ENCODE measurements at places on chromosomes 13 and 19.

- no peak for ATAC-seq
Measured at GRCh38 chr13:112510002-112510780, 77.8 kb downstream of the TUBGCP3 start.

GRCh38 chr13:89310943-89311672 lies 1639.9 kb downstream of the SLITRK5 start:
- no peak for ATAC-seq

- ATAC-seq = no peak
Measured at GRCh38 chr13:96540670-96541069, 450.8 kb downstream of the HS6ST3 start.

GRCh38 chr13:106373304-106373988 lies 162.0 kb downstream of the EFNB2 start:
- ATAC-seq = no peak

- ATAC-seq = no peak
Measured at GRCh38 chr13:79528759-79529191, 47.8 kb downstream of the NDFIP2 start.

- ATAC-seq = peak; percentile 96
Measured at GRCh38 chr19:57814505-57815246, at the start of gene ZNF552. Gene ZNF552, minus strand, starts transcription at chr19:57814913. Its CDS starts 170 bp downstream, at chr19:57814743.

- ATAC-seq = peak; percentile 99
Measured at GRCh38 chr13:100392709-100393630, 195.6 kb downstream of the GGACT start.

DNA sequence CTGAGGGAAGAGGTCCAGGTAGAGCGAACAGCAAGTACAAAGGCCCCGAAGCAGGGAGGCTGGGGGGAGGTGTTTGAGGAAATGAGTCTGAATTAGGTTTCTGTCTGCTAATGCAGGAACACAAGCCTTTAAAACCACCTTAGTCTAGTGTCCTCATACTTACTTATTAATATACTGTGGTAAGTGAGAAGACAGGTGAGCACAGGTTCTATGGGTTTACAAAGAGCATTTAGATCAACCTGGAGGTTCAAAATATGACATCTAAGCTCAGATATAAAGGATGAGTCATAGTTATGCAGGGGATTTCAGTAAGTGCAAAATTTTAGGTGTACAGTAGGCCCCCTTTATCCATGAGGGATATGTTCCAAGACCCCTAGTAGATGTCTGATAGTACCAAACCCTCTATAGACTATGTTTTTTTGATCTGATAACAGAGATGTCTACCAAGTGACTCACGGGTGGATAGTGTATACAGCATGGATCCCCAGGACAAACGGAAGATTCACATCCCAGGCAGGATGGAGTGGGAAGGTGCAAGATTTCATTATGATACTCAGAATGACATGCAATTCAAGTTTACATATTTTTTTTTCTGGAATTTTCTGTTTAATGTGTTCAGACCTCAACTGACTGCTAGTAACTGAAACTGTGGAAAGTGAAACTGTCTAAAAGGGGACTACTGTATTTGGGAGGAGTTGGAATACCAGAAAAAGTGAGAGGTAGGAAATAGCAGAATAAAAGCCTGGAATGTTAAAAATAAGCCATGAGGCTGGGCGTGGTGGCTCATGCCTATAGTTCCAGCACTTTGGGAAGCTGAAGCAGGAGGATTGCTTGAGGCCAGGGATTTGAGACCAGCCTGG lies 18.2 kb upstream of the MED4 start:
- ATAC-seq = no peak

GRCh38 chr19:827710-828321 lies at the start of gene AZU1:
Gene AZU1, plus strand, starts transcription at chr19:827837. Its CDS starts 10 bp downstream, at chr19:827847.
- ATAC-seq = peak; percentile 31

- peak; percentile 96 for ATAC-seq
Measured at GRCh38 chr13:112711528-112712265, 21.9 kb downstream of the ATP11A start.

- no peak for ATAC-seq
Measured at GRCh38 chr19:17227798-17228367, 1.9 kb downstream of the OCEL1 start.

- ATAC-seq = no peak
Measured at GRCh38 chr13:75366380-75367280, 115.3 kb downstream of the TBC1D4 start.

DNA sequence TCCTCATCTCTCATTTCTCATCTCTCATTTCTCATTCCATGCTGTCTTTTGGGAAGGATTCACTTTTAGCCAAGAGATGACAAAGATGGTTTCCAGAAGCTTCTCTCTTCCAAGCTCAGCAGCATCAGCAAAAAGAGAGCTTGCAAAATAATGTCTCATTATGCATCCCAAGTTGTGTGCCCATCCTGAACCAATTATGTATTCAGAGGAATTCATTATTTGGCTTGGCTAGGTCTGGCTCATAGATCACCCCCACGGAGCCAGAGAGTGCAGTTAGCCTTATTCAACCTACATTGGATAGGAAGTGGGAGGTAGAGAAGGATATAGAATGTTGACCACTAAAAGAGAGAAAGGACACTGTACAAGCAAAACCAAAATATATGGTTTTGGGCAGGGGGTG lies 5.4 kb upstream of the OLFM2 start:
- ATAC-seq = no peak

- peak; percentile 67 for ATAC-seq
Measured at GRCh38 chr19:50639121-50640112, at the start of gene SYT3. Gene SYT3, minus strand, starts transcription at chr19:50639881. Its CDS starts 2,470 bp downstream, at chr19:50637411.

DNA sequence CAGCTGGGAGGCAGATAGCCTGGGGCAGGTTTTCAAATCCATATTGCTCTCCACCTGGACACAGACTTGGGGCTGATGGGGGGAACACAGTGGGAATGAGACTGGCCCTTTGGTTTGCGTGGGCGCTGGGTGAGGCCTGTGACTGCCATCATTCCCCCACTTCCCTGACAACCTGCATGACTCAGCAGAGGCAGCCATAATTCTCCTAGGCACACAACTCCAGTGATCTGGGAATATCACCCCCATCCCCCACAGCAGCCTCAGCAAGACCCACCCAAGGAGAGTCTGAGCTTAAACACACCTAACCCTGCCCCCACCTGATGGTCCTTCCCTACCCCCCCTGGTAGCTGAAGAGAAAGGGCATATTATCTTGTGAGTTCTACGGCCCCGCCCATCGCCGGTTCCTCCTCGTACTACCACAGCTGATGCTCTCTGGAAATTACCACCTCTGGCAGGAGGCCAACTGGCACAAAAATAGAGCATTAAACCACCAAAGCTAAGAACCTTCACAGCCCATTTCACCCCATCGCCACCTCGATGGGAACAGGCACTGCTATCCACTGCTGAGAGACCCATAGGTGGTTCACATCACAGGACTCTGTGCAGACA lies 71.0 kb downstream of the RNF17 start:
- no peak for ATAC-seq

- no peak for ATAC-seq
Measured at GRCh38 chr13:43915451-43915850, 35.7 kb downstream of the LACC1 start.

- peak; percentile 15 for ATAC-seq
Measured at GRCh38 chr19:2274931-2275535, 6.9 kb downstream of the PEAK3 start.

GRCh38 chr19:37593996-37594303 lies 642 bp downstream of the ZNF571 start:
- ATAC-seq = no peak

DNA sequence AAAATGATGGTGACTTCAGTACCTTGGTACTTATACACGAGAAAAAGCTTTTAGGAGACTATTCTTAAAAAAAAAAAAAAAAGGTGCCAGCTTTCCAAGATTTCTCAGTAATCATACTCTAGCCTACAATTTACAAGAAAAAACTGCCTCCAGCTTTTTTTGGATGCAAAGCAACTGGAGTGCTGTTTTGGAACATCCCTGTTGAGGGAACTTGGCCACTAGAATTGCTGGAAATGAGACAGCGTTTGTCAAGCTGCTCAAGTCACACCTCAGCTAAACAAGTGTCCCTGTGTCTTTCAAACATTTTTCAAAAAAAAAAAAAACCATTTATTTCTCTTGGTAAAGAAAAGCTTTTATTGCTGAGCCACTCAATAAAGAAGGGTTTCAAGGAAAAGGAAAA lies 413.1 kb upstream of the ARGLU1 start:
- ATAC-seq = peak; percentile 54

DNA sequence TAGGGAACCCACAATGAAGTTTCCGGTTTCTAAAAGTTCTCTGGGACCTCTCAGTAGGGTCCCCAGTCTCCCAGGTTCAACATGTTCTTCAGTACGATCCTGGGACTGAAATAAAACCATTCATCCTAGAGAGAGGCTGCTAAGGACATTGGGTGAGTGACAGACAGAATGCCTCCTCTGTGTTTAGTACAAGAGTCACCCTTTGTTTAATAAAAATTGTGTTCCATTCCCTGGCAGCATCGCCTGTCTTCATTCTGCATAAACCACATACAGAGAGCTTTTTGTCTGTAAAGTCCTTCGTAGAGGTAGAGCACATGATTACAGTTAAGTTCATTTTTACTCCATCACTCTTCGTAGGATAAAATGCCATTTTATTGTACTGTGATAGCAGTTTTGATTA lies 95.3 kb upstream of the GPR12 start:
- no peak for ATAC-seq

DNA sequence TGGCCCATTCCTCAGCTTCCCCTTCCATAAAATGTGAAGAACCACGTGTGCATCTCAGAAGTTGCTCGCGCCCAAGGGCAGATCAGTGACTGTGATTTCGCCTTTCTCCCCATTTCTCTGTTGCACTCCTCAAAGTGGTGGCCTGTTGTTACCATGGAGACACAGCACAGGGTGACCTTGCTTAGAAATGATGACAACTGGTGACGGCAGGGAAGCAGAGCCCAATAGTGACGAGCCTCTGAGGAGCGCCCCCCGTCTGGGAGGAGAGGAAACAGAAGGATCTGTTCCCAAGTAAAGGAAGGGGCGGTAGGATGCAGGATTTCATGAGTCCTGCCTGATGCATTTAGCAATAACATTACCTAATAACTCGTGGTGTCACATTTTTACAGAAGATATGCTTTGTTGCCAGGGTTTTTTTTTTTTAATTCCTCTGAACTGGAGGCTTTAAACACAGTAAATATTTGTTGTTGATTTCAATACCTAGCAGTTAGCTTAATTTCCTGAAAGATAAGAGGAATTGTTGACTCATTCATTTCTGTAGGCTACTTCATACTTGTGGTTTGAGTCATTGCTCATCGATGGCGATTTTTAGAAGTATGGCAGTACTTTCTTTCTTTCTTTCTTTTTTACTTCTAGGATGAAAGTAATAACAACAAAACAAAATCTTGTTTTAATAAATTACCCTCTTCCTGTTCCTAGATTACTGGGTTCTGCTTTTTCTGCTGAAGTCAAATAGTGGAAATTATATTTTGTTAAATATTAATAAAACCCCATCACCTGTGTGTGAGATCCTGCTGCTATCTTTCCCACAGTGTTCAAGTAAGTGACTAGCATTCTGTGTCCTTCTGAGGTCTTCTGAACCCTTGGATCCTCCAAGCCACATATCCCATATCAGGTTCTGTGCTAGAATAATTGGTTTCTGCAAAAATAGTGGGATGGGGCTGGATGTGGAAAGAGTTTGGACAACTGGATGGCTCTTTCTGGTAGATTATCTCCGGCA lies 36.0 kb downstream of the MBNL2 start:
- ATAC-seq = peak; percentile 80

GRCh38 chr13:60226507-60226906 lies 62.8 kb upstream of the DIAPH3 start:
- no peak for ATAC-seq

DNA sequence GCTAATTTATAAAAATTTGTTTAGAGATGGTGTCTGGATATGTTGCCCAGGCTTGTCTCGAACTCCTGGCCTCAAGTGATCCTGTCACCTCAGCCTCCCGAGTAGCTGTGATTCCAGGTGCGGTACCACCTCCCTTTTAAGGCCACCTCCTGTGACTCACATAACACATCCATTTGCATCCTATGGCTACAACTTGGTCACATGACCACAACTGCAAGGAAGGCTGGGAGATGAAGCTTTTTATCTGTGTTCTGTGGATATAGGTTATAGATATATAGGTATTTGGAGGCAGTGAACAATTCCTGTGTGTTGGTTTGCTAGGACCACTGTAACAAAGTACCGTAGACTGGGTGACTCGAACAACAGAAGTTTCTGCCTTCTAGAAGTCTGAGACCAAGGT lies 6.0 kb downstream of the SPACA6 start:
- ATAC-seq = no peak

DNA sequence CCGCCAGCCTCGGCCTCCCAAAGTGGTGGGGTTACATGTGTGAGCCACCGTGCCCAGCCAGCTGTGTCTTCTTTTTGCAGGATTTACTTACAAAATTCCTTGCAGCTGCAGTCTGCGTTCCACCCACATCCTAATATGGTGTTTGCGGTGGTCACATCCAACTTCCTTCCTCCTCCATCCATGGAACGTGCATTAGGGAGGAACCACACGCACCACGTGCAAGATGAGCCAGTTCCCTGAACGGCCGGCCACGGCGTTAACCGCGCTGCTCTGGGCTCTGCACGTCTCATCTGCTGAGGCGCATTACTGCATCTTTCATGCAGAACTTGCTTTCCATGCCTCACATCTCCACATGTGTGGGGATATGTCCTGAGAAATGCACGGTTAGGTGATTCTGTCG lies 13.0 kb upstream of the SIGLEC11 start:
- ATAC-seq = peak; percentile 40

GRCh38 chr13:45621950-45622349 lies 6.4 kb upstream of the ERICH6B start:
- ATAC-seq = no peak

GRCh38 chr13:28679628-28680027 lies 20.7 kb downstream of the POMP start:
- ATAC-seq = no peak

DNA sequence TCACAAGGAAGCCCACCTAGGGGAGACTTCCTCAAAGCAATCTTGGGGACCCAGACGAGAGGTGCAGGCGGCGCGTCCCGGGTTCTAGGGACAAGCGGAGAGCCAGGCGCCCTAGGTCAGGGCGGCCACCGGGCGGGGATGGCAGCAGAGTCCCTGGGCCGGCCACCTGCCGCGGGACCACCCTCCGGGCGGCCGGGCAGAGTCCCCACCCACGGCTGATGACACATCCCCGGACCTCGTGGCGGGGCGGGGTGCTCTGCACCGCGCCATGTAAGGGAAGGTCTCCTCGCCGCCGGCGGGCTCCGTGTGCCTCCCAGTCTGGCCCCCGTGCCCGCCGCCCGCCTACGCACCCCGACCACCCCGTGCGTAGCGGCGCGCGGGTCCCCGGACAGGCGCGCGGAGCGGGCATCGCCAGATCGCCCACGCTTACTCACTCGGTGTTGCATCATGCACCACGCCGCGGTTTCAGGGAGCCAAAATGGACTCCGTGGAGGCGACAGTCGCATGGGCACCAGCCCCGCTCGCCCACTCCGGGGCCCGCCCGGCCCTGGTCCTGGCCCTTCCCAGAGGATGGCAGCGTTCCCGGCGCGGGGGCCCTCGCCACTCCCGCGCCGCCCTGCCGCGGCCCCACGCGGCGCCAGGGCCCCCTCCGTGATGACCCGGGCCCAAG lies 643 bp downstream of the SLC7A1 start:
- ATAC-seq = peak; percentile 61

GRCh38 chr13:97191615-97192014 lies 30.5 kb upstream of the MBNL2 start:
- ATAC-seq = no peak

- ATAC-seq = no peak
Measured at GRCh38 chr19:56670961-56671612, 470 bp downstream of the ZNF835 start.

- no peak for ATAC-seq
Measured at GRCh38 chr19:17170538-17171297, 44.4 kb upstream of the USE1 start.

GRCh38 chr19:42032431-42032830 lies 37.6 kb downstream of the GRIK5 start:
- no peak for ATAC-seq

Measured in gastroesophageal sphincter (tissue), 4 donors.